Stimulated activated CD4-positive, alpha-beta T cell treated with anti-CD3 and anti-CD28 coated beads, Interleukin-12 subunit alpha, Interleukin-12 subunit beta, amount 100 ng/mL, for 4 hours (primary cell): ENCODE measurements at places on chromosomes 1 and 21.
A peak's percentile ranks its signal among the peaks of the same experiment; 100 is the strongest.

DNA sequence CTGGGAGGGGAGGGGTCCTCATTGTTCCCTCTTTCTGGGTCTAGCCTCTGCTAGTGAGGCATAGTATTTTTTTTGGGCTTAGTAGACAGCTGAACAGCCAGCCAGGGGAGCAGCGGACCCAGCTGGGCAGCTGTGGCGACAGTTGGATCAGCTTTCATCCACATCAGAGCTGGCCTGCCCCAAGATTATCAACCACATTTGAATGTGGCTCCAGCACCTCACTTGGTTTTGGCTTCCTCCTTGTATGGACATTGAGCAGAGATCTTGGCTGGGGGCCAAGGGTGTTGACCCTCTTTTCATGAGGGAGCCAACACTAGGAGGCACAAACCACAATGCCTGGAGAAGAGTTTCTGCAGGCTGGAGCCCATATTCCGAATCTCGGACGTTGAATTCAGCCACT is 25.0 kb downstream of the WNT4 start:
- no peak for DNase-seq

GRCh38 chr1:230066466-230067404 is at the start of gene GALNT2:
Gene GALNT2, plus strand, starts transcription at chr1:230067238. Its CDS starts 43 bp downstream, at chr1:230067281.
- DNase-seq = peak; percentile 84

DNA sequence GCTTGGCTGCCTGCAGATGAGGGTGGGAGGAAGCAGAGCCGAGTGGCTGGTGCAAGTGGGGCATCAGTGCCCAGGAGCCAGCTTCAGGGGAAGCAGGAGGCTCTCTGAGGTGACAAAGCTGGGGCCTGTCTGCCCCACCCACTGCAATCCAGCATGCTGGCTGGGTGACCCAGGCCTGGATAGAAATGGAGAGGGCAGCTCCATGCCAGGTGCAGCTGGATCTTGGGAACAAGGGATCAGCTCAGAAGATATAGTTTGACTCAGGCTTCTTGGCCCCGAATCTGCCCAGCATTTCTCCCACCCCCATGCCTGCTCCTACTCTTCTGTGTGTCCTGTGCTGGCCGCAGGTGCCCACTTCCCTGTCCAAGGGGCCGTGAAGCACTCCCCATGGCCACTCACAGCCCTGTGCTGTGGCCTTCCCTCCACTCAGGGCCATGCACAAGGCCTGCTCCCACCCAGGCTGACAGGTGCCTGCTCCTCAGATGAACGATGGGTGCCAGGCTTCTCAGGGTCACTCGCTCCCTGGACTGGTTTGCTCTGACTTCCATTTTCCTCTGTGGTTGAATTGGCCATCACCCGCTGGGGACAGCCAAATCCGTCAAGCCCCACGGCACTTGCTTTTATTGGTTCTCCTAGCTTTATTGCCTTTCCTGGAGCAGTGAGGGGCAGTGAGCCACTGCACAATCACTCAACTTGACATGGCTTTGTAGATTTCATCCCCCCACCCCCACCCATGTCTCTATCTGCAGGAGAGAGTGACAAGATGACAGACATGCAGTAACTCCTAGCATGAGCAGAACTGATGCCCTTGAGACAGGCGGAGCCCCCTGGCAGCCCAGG is 174.8 kb upstream of the VAMP3 start:
- no peak for DNase-seq

GRCh38 chr1:100277866-100278265 is 11.8 kb downstream of the RTCA start:
- DNase-seq = no peak

DNA sequence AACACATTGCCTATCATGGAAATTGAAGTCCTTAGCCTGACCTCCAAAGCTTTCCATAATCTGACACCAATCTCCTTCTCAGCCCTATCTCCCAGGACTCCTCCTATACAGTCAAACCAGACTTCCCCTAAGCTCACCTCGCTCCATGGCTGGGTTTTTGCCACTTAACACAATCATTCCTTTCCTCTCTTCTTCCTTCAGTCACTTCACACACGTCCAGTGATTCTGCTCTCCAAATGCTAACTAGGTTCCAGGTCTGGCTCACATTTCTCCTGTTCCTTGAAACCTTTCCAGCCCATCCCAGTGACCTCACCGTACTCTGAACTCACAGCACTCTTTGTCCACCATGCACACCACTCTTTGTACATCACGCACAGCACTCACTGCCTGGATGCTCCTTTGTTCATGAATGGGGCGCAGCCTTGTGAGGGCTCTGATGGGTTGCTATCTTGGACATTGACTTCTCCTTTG is 98.4 kb downstream of the GLUL start:
- no peak for DNase-seq

DNA sequence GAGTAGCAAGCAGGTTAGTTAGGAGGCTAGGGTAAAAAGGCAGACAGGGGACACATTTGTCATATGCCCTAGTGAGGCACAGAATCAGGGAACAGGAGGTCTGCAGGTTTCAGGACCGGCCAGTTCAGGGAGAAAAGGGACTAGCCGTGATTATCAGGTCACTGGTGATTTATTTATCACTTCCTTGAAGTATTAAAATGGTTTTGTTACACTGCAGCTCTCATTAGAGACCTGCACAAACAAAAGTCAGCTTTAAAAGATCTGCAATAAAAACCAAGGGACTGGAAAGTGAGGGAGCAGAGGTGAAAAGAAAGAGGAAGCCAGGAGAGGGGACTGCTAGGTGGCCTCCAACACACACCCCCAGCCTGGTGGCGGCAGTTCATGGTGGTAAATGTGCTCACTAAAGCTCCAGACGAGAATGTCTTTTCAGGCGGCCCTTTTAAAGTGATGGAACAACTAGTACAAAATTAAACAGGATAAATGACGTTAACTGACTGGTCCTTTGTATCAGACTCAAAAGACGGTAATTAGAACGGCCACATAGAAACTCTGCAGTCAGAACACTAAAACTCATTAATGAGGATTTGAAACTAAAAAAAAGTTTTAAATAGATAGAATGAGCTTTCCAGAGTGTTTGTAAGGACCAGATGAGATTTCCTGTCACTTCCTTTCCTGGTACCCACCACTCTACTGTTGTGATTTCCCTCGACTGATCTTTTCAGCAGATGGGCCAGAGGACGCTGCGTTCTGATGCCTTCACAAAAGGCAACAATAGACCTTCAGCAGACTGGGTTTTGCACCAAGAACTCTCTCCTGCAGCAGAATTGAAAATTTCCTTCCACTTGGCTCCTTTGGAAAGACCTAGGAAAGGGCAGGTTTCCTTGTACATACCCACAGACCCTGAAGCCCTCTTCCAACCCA is 136.8 kb downstream of the NTPCR start:
- no peak for DNase-seq

DNA sequence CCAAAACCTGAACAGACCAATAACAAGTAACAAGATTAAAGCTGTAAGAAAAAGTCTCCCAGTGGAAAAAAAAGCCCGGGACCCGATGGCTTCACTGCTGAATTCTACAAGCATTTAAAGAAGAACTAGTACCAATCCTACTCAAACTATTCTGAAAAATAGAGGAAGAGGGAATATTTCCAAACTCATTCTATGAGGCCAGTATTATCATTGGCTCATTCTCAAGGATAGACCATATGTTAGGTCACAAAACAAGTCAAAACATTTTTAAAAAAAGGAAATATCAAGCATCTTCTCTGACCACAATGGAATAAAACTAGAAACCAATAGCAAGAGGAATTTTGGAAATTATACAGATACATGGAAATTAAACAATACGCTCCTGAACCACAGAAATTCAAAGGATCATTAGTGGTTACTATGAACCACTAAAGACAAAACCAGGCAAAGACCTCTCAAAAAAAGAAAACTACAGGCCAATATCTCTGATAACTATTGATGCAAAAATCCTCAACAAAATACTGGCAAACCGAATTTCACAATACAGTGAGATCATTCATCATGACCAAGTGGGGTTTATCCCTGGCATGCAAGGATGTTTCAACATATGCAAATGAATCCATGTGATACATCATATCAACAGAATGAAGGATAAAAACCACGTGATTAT is 13.9 kb upstream of the IL20 start:
- no peak for DNase-seq

DNA sequence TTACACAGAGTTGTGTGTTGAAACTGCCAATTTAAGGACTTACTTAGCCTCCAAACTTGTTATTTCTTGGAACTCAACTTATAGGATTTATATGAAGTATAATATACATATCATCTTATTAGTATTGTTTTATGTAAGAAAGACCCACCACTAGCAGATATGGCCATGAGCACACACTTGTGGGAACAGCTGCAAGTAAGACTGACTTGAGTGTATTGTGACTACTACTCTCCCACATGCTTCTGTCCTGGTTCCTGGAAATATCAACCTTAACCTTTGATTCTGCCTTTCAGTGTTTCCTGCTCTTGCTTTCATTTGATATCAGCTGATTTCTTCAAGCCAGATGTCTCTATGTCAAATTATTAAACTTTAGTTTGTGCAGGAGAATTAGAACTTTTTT is 175.3 kb downstream of the MAGI3 start:
- DNase-seq = no peak

DNA sequence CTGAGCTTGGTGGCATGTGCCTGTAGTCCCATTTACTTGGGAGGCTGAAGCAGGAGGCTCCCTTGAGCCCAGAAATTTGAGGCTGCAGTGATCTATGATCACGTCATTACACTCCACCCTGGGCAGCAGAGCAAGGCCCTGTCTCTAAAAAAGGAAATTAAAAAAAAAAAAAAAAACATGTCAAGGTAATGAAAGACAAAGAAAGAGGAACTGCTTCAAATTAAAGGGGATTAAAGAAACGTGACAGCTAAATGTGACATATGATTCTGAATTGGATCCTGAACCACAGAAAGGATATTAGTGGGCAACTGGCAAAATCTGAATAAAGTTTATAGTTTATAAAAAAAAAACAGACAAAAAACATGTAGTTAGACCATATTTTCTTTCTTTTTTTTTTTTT is 3.8 kb upstream of the C2CD4D start:
- no peak for DNase-seq

DNA sequence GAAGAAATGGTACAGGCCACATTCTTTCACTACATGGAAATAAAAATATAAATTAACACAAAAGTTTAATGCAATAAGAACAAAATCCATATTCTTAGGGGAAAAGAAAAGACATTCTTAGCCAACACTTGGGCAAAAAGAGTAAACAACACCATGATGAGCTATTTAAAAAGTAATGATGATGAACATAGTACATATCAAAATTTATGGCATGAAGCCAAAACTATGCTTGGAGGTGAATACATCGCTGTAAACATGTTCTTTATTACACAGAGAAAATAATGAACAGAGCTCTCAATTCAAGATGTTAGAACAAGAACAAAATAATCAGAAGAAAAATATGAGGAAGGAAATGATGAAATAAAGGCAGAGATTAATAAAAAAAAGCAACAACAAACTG is 158.2 kb downstream of the ZSCAN20 start:
- DNase-seq = no peak

DNA sequence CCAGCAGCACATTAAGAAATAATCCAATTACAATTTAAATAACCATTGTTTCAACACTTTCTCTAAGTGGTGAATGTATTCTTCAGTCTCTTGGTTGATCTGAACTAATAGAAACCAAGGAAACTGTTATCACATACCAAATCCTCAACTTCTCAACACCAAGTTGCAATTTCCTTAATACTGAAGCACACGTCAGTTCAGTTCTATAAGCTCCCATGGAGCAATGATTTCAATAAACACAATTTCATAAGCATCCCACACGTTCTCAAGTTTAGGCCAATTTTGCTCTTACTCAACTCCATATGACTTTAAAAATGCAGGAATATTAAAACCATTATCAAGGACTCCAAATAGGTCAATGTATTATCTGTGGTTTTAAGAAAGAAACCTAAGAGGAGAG is 5.8 kb upstream of the ERG start:
- DNase-seq = no peak

DNA sequence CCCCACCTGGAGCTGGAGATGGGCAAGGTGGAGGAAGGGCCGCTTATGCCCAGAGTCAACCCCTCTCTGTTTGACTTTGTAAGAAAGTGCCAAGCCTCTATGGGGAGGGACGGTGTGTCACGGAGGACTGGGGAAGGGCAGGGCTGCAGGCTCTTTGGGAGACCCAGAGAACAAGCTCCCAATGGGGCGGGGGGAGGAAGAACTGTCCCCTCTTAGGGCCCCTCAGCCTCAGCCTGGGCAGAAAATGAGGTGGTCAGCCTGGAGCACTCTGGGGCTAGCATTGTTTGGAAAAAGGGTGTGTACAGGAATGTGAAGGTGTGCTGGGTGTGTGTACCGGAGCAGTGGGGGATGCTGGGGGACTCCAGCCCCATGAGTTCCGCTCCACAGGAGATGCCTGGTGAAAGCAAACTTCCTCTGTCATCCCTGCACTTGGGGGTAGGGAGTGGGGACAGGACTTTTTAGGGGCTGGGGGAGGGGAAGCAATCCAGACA is 1.2 kb upstream of the INAVA start:
- DNase-seq = no peak

DNA sequence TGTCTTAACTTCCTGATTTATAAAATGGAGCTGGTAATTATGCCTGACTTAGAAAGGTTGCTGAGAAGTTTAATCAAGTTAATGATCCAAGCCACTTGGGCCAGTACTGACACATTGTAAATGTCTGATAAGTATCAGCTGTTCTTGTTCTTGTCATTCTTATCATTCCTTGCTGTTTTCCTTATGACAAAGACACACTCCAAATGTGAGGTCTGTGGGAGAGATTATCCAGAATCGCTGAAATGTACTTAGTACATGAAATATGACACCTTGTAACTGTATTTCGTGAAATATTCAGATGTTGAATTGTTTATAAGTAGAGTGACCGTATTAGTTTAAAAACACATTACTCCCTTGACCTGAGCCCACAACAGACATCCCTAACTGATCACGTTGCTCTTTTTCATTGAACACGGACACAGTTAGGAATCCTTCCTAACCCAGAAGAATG is 6.1 kb downstream of the AADACL4 start:
- no peak for DNase-seq

- DNase-seq = no peak
These were observed 71.6 kb downstream of the RD3 start for GRCh38 chr1:211420389-211420788.
